A549 treated with GW870086 at 1 μM for 4 hours (cell line): ENCODE measurements at places on chromosomes 3 and 15. TPM values are rescaled to one million over a fixed set of nuclear protein-coding genes. Genes with fewer than 3 reads are reported as not detected.

The SLC24A5 gene
- total RNA-seq = not detected in 5 replicates

The SV2B gene
- 0.06 to 0.15 TPM (median 0.12 TPM) in 4 of 5 replicates, not detected in the other for total RNA-seq

The SKOR1 gene
- total RNA-seq = 0.03 to 0.10 TPM (median 0.05 TPM) in 5 replicates

The C3orf20 gene
- 0.05 TPM in 1 of 5 replicates, not detected in the others for total RNA-seq

The KBTBD13 gene
- total RNA-seq = not detected in 5 replicates

The IL5RA gene
- 0.10 TPM in 1 of 5 replicates, not detected in the others for total RNA-seq
